ENCODE measurements at places on chromosomes 5 and 9. TPM values are rescaled to one million over a fixed set of nuclear protein-coding genes. Genes with fewer than 3 reads are reported as not detected.

DNA sequence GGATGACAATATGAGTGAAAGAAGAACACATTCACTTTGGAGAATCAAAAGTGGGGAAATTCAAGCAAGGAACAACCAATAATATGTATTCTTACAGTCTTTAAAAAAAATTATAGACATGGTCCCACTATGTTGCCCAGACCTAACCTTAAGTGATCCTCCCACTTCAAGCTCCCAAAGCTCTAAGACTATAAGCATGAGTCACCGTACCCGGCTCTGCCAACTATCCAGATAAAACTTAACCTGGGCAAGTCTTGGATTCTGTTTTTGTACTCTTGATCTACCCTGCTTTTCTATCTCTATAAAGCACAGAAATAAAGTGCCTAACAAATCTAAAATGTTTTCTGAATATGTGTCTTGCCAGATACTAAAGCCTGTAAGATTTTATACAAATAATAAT is 30.9 kb downstream of the CEMIP2 start:
- DNase-seq = no peak

- no peak for DNase-seq
Observed at GRCh38 chr9:83005361-83005760, 57.6 kb downstream of the RASEF start.

GRCh38 chr9:35511453-35511852 is 21.5 kb downstream of the RUSC2 start:
- no peak for DNase-seq

- no peak for DNase-seq
Observed at GRCh38 chr5:112880219-112880964, 19.3 kb downstream of the SRP19 start.

DNA sequence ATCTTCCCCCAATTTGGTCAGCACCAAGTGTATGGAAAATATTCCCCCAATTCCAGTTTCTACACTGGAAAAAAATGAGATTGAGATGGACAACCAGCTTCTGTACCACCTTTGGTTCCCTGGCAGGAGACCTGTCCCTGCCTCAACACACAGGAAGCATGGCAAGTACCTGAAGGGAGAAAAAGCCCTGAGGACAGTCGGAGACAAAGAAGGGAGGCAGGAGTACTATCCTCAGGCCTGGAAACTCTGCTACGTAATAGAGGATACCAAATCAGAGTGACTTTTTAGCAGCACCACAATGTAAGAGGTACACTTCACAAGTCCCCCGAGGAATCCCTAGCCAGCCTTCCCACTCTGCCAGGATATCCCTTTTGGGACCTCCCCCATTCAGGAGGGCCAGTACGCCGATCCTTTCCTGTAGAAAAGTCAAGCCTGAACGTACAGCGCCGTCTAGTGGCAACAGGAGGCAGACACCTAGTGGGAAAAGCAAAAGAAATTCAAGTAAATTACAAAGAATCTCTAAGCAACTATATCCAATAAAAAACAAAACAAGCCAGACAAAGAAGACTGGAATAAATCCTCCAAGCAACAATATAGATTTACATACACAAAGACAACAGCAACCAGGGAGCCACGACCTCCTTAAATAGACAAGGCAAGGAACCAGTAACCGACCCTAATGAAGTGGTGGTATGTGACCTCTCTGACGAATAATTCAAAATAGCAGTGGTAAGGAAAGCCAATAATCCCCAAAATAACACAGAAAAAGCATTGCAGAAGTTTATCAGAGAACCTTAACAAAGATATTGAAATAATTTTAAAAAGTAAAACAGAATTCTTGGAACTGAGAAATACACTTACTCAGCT is 63.3 kb upstream of the SLCO6A1 start:
- peak; percentile 74 for DNase-seq

DNA sequence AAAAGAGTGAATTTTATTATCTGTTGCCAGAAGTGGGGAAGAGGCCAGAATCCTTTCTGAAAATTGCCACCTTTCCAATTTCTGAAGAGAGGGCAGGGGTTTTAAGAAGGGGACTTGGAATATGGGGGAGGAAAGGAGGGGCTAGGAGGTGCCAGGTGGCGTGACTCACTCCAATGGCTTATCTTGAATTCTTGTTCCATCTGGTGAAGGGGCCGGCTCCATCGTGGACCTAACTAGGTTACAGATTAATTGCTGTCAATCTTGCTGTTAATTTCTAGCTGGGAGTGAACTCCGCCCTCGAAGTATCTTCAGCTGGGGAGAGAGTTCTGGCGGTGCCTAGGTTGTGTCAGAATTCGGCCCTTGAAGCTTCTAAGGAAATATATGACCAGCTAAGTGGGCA is 138.7 kb downstream of the YTHDC2 start:
- no peak for DNase-seq

- no peak for DNase-seq
Observed at GRCh38 chr5:95241635-95242034, 43.3 kb downstream of the MCTP1 start.

DNA sequence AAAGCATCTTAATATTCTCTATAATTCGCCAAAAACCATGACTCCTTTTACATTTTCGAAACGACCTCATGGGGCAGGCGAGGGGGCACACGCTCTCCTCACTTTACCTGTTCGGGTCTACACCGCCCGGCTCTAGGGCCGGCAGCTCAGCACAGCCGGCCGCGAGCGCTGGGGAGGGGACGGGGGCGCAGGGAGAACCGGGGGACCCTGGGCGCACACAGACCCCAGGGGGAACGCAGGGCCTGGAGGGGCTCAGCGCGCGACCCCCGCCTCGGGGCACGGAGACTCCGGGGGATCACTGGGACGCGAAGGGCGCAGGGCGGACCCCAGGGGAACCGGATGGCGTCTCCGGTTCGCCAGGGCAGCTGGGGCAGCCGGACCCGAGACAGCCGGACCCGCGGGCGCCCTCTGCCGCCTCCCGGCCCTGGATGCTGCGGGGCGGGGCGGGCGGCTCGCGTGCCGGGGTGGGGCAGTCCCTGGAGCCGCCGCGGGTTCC is at the start of gene AHRR:
Gene AHRR, plus strand, starts transcription at position 485 of the 496 bp plus-strand sequence. CDS start 22,189 bp downstream, outside the sequence.
- DNase-seq = no peak

GRCh38 chr5:180797256-180798192 is 5.1 kb downstream of the MGAT1 start:
- no peak for DNase-seq

DNA sequence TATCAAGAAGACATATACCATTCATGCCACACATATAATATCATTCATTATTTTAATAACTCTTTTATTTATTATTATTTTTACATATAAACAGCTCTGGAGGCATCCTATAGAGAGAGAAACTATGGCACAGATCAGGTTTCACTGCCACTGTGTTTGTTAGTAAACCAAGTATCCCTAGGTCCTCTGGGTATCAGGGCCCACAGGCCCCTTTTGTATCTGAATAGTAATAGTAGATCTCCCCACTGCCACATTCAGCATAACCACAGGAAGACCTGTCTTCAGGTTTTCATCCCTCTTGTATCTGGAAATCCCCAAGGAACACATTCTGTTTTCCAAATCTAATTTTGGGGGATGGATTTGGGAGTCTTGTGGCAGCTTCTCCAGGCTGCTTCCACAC is 94.0 kb downstream of the SPATA31D1 start:
- no peak for DNase-seq

TAF11L6 gene
- not detected for total RNA-seq

MEGF10 gene
- not detected for total RNA-seq

C8G gene
- not detected for total RNA-seq

ARHGEF28 gene
- total RNA-seq = not detected
